CD4-positive, alpha-beta memory T cell (primary cell): ENCODE measurements at places on chromosomes 3 and 15.

DNA sequence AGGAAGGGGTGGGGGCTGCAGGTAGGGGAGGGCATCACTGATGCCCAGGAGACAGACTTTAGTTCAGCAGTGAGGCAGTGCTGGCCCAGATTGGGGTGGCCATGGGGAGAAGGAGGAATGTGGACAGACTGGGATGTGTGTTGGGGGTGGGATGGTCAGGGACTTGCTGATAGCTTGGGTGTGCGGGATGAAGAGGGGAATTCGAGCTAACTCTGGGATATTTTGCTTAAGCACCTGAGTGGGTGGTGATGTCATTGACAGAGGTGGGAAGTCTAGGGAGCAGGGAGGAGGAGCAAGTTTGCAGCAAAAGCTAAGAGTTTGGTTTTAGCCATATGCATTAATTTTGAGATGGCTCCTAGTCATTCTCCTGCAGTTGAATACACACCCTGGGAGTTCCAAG, 207.5 kb downstream of the RPLP1 start:
- no peak for DNase-seq

DNA sequence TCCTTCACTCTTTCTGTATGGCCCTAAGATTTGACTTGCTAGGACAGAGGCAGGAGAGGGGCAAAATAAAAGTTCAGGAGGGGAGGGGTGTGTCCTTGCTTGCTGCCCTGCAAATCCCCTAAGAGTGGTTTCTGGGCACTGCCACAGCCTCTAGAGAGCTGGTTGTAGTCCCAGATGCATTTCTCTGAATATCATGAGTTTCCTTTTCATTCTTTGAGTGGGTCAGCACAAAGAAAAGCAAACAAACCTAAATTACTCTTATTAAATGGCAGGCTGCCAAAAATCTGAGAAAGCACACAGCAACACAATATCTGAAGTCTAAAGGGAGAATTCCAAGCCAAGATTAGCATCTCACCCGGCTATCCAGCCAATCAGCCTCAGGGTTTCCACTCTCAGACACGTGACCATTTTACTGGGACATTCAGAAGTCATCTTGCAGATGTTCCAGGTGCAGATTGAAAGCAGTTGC, 919.3 kb downstream of the TUSC7 start:
- DNase-seq: no peak

DNA sequence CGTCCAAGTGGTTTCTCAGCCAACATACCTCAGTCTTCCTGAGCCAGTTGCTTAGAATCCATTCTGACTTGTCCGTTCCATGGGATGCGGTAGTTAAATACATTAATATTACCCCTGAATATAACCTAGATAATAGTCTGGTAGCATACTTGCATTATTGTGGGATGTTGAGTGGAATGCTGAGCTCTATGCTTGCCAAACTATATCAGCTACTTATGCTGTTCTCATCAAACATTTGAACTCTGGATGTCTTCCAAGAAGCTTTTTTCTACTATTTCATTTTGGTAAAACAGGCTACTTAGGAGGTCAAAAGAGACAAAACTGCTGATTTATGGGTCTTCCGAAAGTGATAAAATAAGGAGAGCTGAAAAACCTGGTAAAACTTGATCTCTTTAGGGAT, 429.5 kb downstream of the NAALADL2 start:
- DNase-seq: no peak

DNA sequence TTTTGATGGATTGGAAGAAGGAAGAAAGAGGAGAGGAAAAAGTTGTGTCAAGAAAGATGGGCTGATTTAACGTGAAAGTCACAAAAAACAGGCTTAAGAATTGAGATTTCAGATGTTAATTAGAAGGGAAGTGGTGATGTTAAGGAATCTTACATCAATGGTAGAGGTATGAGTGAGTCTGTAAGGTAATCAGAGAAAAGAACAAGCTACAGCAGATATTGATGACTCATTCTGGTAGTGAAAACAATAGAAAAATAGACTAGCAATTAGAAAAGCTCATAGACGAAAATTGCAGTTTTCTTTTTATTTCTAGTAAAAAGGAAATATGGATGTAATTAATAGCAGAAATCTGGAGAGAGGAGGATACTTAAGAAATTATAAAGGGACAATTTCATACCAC, 559.6 kb downstream of the MCTP2 start:
- no peak for DNase-seq

DNA sequence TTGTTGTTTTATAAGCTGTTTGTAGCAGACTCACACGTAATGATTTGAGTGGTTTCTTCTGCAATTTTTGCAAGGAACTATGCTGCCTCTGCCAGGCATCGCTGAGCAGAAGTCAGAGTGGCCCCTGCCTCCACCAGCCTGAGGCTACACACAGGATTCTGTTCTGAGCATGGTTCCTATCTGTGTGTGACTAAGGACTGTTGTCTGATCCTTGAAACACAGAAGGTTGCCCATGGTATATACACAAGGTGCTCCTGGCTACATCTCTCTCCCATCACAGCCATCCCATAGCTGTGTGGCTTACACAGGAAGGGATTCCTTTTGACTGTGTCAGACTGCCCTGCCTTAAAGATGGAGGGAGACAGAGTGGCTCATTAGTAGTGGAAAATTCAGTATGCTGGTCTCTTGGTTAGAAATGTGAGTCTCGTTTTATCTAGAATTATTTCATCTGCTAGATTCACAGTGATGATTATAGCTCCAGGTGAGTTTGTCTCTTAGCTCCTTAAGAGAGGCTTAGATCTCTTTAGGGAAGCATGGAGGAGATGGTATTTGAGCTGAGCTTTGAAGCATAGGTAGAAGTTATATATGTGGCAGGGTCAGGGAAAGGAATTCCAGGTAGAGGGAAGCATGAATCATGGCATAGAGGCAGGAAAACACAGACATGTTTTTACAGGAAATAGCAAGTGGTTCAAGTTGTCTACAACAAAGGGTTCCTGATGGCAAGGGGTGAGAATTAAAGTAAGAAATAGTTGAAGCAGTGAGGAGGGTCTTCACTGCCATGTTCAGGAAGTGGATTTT, 37.5 kb downstream of the SNAPC5 start:
- DNase-seq: no peak

- peak; percentile 78 for DNase-seq
Observed at GRCh38 chr3:182795389-182795782, 2.1 kb downstream of the ATP11B start.

GRCh38 chr3:16426665-16427064, 86.8 kb downstream of the RFTN1 start:
- DNase-seq: no peak

GRCh38 chr3:139325551-139325950, 18.3 kb upstream of the MRPS22 start:
- DNase-seq: no peak

- DNase-seq: no peak
Observed at GRCh38 chr3:70409018-70409417, 96.6 kb upstream of the MDFIC2 start.

DNA sequence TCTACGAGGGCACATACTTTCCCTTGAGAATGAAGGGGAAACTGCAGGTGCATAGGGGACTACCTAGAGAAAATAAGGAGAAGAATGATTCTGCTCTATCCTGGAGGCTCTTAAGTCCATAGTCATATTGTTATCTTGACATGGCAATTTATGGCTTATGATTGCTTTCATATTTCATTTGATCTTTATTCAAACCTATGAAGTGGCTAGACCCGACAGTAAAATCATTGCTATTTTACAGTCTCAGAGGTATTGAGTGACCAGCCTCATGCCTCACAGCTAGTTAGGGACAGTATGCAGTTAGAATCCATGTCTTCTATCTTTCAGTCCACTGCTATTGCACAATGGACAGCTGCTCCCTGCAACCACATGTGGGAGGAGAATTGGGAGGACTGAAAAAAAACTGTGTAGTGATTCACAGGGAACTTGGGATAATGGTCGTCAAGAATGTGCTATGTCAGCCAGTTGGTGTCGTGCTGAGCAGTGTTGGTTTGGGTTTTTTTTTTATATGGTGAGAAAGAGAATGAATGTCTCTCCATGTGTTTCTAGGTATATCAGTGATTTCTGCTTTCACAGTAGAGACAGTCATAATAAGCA, 63.2 kb upstream of the SPPL2A start:
- no peak for DNase-seq

GRCh38 chr3:187762792-187763191, 17.5 kb upstream of the BCL6 start:
- DNase-seq: no peak

- no peak for DNase-seq
Observed at GRCh38 chr15:67059127-67059553, 6.3 kb upstream of the SMAD3 start.

GRCh38 chr15:52287114-52287513, 8.5 kb downstream of the MYO5C start:
- DNase-seq: no peak

DNA sequence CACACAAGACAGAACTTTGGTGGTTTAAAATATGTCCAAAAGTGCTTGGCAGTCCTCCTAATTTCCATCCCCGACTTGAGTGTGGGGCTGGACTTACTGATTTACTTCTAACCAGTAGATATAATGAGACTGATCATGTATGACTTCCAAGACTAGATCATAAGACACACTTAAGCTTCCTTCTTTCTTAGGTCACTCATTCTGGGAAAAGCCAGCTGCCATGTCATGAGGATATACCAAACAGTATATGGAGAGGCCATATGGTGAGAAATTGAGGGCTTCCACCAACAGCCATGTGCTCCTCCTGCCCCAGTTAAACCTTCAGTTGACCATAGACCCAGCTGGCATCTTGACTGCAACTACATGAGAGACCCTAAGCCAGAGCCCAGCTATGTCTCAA, 282.8 kb upstream of the PROK2 start:
- DNase-seq: no peak

GRCh38 chr15:95449230-95449628, 881.3 kb upstream of the NR2F2 start:
- no peak for DNase-seq

GRCh38 chr15:83210619-83211018, 3.0 kb upstream of the HDGFL3 start:
- DNase-seq: no peak

- DNase-seq: no peak
Observed at GRCh38 chr3:41346698-41347270, 147.5 kb downstream of the CTNNB1 start.

- no peak for DNase-seq
Observed at GRCh38 chr3:176650478-176650877, 546.8 kb downstream of the TBL1XR1 start.

DNA sequence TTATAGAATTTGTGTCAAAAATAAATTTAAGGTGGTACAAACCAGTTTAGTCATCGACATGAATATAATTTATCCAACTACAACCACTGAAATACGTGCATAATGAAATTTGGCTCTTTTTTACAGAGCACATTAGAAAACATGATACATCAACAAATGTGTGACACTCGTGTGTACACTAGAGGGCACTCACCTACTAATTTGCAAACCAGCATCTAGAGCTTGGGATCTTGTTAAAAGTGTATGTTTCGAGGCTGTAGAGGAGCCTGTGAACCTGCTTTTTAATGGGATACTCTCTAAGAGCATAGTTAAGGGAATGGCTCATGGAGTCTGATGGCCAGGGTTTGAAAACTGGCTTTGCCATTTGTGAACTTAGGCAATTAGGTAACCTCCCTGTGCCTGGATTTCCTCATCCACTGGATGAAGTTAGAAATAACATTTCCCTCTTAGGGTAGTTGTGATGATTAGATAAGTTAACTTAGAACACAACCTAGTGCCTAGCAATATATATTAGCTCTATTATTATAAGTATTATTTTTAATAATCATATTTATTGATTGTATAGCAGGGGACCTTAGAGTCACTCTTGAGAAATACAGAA, 8.8 kb upstream of the CPOX start:
- DNase-seq: peak; percentile 26

DNA sequence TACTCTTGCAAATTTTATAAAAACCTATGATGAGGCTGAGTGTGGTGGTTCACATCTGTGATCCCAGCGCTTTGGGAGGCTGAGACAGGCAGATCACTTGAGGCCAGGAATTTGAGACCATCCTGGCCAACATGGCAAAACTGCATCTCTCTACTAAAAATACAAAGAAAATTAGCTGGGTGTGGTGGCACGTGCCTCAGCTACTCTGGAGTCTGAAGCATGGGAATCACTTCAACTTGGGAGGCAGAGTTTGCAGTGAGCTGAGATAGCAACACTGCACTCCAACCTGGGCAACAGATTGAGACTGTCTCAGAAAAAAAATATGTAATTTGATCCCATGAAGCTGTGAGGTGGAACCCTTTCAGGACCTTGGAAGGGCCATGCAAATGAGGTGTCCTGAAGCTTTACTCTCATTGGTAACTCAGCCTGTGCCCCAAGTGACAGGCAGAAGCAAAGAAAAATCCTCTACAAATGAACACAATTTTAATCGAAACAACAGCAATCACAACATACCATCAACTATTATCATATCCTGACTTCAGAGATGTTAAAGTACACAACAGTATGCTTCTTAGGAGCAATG, 84.6 kb upstream of the CDV3 start:
- DNase-seq: no peak

GRCh38 chr15:32786906-32787305, 69.1 kb downstream of the GREM1 start:
- no peak for DNase-seq

GRCh38 chr3:101828691-101829436, 20.4 kb upstream of the NFKBIZ start:
- peak; percentile 42 for DNase-seq

GRCh38 chr3:31701286-31701685, 168.6 kb downstream of the STT3B start:
- no peak for DNase-seq

- DNase-seq: no peak
Observed at GRCh38 chr15:101429646-101430045, 59.9 kb downstream of the PCSK6 start.

DNA sequence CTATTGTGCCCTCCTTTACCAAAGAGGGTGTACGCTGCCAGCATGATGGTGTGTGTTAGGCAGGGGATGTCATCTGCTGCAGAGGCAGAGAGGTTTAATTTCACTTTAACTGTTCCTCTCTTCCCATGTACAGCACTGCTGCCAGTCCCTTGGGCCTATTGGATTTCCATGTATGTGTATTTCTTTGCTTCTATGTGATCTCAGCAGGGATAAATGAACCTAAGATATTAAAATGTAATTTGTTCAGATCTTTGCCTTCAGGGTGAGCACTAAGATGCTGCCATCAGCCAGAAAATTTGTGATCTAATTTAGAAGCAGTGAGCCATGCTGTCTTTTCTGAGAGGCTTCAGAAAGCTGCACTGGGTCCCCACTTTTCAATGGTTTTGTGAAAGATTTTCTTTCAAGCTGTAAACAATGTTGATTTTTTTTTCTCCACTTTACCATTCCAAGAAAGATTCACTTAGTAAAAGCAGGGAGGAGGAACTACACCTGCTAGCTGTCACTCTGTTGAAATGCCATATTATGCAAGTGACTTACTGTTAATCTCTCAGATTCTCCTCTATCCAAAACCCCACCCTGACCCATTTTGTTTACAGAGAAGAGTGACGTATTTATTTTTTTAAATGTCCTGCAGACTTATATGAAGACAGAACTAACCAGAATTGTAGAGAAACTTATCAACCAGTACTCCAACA, 261.9 kb downstream of the TBL1XR1 start:
- DNase-seq: no peak

DNA sequence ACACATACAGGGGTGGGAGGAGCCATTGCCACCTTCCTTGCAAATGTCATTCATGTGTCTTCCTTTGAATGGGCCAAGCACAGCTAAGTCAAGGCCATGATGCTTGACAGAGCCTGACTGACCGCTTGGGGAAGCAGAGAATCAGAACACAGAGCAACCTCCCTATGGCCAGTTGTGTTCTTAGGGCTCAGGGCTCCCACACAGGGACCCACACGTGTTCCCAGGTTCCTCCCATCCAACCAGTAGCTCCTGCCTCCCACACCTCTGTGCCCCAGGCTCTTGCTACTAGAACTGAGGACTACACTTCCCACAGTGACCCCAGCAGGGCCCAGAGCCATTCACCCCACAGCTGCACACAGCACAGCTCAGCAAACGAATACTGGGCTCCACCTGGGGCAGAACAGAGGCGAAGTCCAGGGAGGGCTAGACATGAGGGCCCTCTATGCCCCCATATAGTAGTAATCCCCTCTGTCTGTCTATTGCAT, 42.9 kb downstream of the KLF15 start:
- DNase-seq: no peak
